NK-92 treated with Interleukin-12 subunit alpha and Interleukin-12 subunit beta, amount 100 ng/mL, for 24 hours (cell line): ENCODE measurements at places on chromosomes 7 and 10.

GRCh38 chr7:139842401-139843210 lies 13.5 kb downstream of the TBXAS1 start:
- no peak for DNase-seq

- DNase-seq, result no peak
Measured at GRCh38 chr10:26662864-26663263, 34.6 kb upstream of the PDSS1 start.

- DNase-seq, result no peak
Measured at GRCh38 chr7:104240401-104240800, 32.6 kb upstream of the ORC5 start.

- DNase-seq, result no peak
Measured at GRCh38 chr10:130140425-130140824, 4.2 kb downstream of the GLRX3 start.

GRCh38 chr10:78314651-78315050 lies 281.0 kb downstream of the RPS24 start:
- DNase-seq, result no peak

GRCh38 chr7:2717293-2718261 lies 29.6 kb downstream of the AMZ1 start:
- no peak for DNase-seq

DNA sequence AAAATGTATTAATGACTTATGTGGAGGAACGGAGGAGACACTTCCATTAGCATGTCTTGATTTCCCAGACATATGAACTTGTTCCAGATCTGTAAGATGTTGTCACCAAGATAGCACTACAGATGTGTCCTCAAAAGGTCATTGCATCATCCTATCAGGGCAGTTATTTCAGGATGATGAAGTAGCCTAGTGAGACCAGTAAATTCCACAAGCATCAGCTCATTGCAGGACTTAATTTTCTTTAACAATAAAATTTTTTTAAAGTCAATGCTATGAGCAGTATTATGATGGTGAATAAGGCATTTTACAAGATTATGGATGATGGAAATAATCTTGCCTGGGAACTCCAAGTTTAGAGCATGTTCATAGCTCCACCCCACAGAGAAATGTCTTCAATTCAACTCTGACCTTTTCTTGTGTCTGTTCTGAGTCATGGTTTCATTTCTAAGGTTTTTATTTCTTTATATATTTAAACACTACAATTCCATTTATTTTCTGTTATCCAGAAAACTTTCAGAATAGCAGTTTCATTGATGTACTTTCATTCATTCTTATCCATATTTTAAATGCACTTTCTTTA lies 1203.3 kb upstream of the CELF2 start:
- no peak for DNase-seq

GRCh38 chr7:53326634-53327033 lies 291.2 kb downstream of the POM121L12 start:
- DNase-seq, result no peak

GRCh38 chr7:93055543-93056107 lies 62.2 kb downstream of the SAMD9 start:
- DNase-seq, result no peak

DNA sequence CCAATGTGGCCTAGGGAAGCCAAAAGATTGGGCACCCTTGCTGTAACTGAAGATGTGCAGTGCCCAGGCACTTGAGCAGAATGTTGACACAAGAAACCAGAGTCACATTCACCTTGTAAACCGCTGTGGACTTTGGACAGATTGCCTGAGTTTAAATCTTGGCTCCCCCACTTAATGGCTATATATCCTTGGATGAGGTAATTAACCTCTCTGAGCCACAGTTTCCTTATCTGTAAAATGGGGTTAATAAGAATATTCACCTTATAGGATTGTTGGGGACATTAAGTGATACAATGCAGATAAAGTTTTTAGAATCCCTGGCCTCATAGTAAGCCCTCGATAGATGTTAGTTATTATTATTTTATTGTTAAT lies 331.0 kb downstream of the LRMDA start:
- DNase-seq, result no peak

DNA sequence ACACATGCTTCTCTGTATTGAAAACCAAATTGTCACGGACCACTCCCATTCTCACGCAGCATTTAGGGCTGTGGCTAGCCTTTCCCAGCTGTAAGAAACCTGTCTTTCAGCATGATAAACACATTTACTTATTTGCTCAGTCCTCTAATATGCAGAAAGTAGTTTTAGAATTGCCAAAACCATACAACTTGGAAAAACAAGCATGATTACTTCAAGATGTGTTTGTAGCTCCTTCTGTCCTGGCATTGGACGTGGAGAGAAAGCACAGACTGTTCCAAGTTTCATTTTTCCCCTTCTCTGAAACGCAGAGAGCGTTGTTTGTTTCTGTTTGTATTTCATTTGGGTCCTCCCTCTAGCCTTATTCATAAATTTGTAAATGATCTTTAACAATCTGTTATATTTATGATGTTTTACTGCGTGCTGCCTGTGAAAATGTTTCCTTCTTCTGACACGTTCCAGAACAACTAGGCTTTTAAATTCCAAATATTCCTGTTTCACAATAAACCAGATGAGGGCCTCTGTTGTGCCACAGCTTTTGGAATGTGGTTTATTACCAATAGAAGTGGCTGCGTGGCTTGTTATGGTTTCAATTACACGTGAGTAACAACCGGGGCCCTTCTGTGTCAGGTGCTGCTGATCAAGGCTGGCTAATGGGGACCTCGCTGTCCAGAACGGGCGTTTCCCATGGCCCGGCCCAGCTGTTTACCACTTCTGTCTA lies 26.1 kb downstream of the MNX1 start:
- no peak for DNase-seq

GRCh38 chr7:91519241-91520158 lies 255.3 kb downstream of the FZD1 start:
- no peak for DNase-seq

DNA sequence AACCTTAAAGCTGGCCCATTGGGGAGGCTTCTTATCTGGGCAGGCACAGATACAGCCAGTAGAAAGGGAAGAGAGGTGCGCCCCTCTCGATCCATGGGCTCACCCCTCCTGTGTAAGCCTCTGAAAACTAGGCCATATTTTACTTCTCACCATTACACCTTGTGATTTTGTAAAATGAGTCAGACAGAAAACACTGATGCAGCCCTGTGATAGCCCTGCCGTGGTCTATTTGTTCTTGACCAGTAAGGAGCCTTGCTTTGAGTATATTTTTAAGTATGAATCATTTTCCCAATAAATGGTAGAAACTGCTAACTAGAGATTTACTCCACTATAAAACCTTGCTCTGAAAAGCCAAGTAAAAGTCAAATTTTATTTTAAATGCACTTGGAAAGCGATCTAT lies 329.8 kb upstream of the MBL2 start:
- no peak for DNase-seq

DNA sequence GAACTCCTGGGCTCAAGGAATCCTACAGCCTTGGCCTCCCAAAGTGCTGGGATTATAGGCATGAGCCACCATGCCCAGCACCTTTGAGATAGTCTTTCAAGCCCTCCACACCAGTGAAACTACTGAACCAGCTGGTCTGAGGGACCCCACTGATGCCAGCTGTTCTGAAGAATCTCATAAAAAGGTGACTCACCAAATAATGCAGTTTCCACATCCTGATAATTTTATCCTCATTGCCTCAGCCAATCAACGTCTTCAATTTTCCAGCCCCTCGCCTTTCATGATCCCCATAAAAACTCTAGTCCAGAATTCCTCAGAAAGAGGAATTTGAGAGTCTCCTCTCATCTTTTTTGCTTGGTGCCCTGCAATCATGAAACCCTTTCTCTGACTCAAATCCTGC lies 1691.6 kb upstream of the LRRTM3 start:
- no peak for DNase-seq

DNA sequence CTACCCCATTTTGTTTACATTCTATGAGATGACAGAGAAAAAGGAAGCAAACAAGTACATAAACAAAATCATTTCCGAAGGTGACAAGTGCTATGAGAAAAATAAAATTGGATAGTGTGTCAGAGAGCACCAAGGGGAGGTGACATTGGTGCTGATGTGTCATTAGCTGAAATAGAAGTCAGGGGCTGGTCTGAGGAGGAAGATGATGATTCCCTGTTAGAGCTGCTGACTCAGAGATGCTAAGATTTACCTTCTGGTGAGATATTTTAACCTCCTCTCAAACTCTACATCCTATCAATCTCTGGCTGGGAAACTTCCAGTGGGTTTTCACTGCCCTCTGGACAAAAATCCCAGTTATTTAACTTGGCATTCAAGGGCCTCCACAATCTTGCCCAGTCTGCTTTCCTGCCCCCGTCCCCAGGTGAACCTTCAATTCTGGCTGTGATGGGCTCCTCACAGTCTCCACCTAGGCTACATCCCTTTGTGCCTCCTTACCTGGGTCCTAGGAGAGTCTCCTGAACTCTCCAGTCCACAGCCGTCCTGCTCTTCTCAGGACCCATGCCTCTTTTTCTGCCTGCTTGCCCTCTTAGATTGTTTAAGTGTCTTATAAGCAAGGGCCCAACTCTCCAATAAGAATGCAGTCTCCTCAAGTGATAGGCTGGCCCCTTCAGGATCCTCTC lies 26.6 kb downstream of the DUSP5 start:
- no peak for DNase-seq

DNA sequence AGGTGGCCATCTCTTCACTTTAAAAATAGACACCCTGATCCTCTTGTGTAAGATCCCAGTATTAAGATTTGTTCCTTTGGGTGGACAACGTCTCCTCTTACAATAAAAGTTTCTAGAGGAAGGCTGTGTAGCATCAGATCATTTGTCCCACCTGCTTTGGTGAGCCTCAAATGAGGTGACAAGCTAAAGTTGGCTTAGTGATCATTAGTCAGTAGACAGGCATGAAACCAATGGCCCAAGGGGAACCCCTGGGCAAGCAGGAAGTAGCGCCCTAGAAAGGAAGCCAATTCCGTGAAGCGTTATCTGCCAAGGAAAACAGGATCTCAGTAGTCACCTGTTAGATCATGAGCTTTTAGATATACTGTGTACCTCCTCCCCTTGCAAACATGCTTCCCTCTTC lies 66.8 kb downstream of the PCGF5 start:
- no peak for DNase-seq

- no peak for DNase-seq
Measured at GRCh38 chr7:35982600-35982999, 170.5 kb upstream of the EEPD1 start.

- DNase-seq, result no peak
Measured at GRCh38 chr10:14727465-14727864, 47.2 kb downstream of the FAM107B start.

- no peak for DNase-seq
Measured at GRCh38 chr10:47369251-47369894, 14.7 kb downstream of the ZNF488 start.

DNA sequence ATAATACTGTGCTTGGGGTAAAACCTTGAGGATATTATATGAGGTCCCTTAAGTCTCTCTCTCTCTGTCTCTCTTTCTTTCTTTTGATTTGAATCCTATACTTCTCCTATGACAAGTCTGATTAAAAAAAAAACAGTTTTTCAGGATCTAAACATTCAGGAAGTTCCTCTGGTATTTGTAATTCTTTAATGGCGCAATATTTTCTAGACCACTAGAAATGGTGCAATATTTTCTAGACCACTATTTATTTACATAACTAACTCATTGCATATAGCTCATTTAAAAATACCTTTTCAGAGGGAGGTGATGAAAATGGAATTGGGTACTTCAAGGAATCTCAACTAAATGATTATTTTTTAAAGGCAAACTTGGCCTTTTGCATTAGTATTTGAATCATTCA lies 1235.3 kb downstream of the GATA3 start:
- no peak for DNase-seq

DNA sequence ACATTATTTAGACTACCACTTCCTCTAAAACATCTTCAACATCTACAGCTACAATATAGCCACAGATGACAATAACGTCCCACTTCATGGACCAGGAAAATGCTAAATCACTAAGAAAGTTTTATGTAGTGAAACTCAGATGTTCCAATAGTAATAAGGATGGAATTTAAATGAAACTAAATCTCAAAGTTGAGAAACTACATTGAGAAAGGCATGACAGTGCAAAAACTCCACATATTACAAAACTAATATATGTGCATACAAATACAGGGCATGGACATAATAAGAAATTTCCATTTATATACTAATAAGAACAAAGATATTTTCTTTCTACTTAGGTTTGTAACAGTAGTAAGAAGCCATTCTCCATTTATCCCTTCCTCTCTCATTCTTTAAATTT lies 31.1 kb downstream of the POT1 start:
- no peak for DNase-seq

GRCh38 chr10:121076776-121077715 lies 225.9 kb downstream of the WDR11 start:
- DNase-seq, result no peak
